ENCODE measurements at places on chromosomes 1 and 21.
A peak's percentile ranks its signal among the peaks of the same experiment; 100 is the strongest.

DNA sequence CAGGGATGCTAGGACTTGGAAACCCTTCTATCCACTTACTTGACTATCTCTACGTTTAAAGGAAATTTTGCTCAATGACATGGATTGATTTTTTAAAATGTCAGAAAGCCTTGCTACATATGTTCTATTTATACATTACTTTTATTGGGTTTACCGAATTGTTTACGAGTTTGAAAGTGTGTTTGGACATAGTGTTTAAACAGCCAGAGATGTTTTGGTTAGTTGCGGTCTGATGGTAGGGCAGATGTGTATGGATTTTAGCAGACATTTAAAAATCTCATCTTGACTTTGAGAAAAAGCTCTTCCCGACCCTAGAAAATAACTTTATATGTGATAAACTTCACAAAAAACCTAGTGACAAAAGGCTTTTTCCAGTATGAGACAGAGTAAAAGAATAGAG is 513.7 kb downstream of the PLA2G4A start:
- DNase-seq, result no peak

GRCh38 chr1:10161541-10162290 is 48.7 kb upstream of the KIF1B start:
- no peak for DNase-seq

GRCh38 chr1:179828554-179829110 is 49.0 kb downstream of the TOR1AIP2 start:
- DNase-seq, result no peak

- DNase-seq, result no peak
These were observed 78.7 kb upstream of the TSPAN2 start for GRCh38 chr1:115168026-115168425.

- DNase-seq, result no peak
These were observed 6.7 kb downstream of the KRTAP10-1 start for GRCh38 chr21:44533121-44533890.

GRCh38 chr21:45868488-45868887 is 113.1 kb upstream of the COL6A1 start:
- no peak for DNase-seq

GRCh38 chr21:27831816-27832569 is 865.1 kb upstream of the ADAMTS5 start:
- no peak for DNase-seq

GRCh38 chr1:17375651-17376050 is 3.7 kb downstream of the PADI6 start:
- DNase-seq, result no peak

GRCh38 chr1:9075022-9075421 is 5.6 kb upstream of the SLC2A5 start:
- DNase-seq, result no peak

DNA sequence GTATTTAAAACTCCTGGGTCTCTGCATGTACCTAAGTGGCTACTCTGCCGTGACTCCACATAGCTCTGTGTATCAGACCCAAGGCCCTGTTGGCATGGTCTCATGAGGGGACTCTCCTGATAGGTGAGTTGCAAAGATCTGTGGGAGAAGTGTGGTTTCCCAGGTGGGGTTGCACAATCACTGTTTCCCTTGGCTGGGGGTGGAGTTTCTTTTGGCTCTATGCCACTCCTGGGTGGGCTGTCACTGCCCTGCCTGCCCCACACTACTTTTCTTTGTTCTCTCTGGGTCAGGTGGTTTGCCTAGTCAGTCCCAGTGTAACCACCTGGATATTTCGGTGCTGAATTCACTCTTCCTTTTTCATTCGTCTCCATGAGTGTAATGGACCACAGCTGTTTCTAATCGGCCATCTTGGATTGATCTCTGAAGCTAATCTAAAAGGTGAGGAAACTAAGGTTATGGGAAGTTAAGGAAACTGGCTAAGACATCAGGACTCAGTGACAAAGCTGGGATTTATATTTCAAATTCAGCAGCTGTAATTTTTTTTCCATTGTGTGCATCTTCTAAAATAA is 97.1 kb upstream of the CACYBP start:
- no peak for DNase-seq

DNA sequence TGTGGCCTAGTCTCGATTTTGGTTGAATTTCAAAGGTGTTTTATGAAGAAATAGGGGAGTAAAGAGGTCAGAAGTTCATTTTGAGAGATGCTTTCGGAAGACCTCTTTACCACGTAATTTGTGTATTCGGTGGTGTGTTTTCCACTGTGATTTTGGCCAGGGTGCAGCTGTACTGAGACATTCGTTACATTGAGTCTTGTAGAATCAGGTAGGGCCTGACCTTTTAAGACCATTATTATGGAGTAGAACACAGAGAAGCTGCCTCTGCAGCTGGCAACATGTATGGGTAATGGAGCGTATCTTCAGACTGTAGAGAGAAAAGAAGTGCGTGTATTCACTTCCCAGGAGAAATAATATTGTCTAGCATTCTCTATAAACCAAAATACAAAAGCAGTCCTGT is 326.5 kb downstream of the PDE4B start:
- no peak for DNase-seq

DNA sequence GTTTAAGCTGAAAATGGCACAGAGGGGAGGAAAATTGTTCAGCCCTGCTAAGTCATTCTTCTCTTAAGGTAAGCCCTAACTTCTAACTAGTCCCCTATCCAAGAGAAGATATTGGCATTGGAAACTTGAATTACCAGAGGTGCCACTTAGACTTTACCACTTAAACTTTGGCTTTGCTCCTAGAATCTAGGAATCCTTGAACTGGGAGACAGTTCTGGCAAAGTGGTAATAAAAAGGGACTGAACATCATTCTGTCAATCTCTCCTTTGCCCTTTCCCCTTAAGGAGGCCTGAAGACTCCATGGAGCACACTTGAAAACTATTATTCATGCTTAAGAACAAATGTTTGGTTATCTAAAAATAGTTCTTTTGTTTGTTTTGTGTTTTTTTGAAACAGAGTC is 8.4 kb downstream of the ATP1A4 start:
- DNase-seq, result no peak

DNA sequence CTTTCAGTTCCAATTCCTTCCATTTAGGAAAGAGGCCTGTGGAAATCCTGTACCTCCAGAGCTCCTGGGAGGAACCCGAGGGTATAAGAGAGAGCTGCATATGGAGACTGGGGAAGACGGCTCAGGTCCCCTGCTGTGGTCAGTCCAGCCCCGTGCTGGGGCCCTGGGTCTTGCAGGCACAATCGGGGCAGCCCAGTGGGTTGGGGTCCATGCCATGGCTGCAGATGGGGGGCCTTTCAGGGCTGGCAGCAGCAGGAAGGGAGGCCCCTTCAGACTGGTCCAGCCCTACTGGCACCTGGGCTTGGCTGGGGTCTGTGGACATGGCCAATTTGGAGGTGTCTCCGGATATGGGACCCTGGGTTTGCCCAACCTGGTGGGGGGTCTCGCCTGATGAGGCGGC is 18.2 kb downstream of the HTR6 start:
- no peak for DNase-seq

DNA sequence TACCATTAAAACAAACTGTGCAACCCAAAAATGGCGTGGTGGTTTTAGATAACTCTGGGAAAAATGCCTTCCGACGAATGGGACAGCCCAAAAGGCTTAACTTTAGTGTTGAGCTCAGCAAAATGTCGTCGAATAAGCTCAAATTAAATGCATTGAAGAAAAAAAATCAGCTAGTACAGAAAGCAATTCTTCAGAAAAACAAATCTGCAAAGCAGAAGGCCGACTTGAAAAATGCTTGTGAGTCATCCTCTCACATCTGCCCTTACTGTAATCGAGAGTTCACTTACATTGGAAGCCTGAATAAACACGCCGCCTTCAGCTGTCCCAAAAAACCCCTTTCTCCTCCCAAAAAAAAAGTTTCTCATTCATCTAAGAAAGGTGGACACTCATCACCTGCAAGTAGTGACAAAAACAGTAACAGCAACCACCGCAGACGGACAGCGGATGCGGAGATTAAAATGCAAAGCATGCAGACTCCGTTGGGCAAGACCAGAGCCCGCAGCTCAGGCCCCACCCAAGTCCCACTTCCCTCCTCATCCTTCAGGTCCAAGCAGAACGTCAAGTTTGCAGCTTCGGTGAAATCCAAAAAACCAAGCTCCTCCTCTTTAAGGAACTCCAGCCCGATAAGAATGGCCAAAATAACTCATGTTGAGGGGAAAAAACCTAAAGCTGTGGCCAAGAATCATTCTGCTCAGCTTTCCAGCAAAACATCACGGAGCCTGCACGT is 82.1 kb downstream of the PRDM2 start:
- no peak for DNase-seq

- DNase-seq, result no peak
These were observed 35.0 kb upstream of the GRHL3 start for GRCh38 chr1:24284156-24284471.

DNA sequence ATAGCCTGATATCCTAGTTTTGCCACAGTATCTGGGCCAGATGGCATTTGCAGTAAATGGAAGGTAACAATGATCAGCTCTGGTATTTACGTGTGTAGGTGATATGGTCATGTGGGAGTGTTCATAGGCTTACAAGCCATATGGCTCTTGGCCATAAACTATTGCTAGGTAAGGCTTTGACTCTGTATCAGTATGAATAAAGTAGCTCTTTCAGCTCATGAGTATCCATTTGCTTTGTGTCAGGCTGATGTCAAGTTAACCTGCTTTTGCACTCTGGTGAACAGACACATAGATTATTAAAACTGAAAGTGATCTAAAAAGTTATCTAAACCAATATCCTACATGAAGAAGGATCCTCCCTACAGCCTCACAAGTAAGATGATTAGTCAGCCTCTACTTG is 69.0 kb downstream of the DDR2 start:
- DNase-seq, result no peak

DNA sequence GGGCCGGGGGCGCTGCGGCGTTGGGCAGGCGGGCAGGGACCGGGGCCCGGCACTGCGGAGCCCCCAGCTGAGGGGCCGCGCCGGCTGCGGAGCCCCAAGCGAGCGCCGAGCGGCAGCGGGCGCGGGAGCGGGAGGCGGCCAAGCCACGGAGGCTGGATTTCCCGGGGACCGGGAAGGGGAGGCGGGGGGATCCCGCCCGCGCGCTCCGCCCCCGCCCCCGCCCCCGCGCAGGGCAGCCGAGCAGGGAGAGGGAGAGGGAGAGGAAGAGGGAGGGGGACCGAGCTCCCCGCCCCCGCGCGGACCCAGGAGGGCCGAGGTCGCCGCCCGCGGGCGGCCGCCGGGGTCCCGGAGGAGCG is at the start of gene DLGAP3:
Gene DLGAP3 (minus strand): TSS at position 154 of the 356 bp plus-strand sequence. CDS start 24,267 bp downstream, outside the sequence.
- peak; percentile 81 for DNase-seq

GRCh38 chr1:180231506-180231921 is 1.4 kb downstream of the LHX4 start:
- DNase-seq, result no peak

- DNase-seq, result no peak
These were observed 56.5 kb downstream of the IRF2BP2 start for GRCh38 chr1:234553240-234554188.

DNA sequence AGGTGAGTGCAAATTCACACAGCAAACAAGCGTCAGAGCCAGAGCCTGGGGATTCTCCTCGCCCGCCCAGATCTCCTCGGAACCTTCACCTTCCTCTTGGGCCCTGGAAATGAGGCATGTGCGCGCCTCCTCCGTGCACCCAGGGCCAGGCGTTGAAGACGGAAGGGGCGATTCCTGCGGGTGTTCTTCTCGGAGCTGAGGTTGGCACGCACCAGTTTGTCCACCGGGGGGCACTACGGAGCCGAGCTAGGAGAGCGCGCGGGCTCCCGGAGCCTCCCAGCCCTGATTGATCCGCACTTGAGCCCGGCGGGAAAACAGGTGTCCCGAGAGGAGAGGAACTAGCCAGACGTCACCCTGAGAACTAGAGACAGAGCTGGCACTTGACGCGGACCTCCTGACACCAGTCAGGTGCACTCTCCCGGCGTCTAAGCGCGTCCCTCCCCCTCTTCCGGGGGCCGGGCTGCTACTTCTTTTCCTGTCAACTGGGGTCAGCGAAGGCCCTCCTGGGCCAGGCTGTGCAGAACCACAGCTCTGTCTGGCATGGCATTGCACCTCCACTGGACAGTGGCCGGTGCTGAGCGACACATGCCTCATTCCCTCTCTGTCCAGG is 18.3 kb upstream of the SERINC2 start:
- peak; percentile 92 for DNase-seq
